Caki2 (cell line): ENCODE measurements at places on chromosomes 5 and 9. TPM values are rescaled to one million over a fixed set of nuclear protein-coding genes. Genes with fewer than 3 reads are reported as not detected.
A peak's percentile ranks its signal among the peaks of the same experiment; 100 is the strongest.

C9orf152 gene
- not detected in 2 replicates for total RNA-seq

GFPT2 gene
- 3.7 and 5.2 TPM in 2 replicates for total RNA-seq

PCDHA9 gene
- total RNA-seq: not detected in 2 replicates

FOXD4L4 gene
- not detected in 2 replicates for total RNA-seq

FXN gene
- 2.8 and 16.3 TPM in 2 replicates for total RNA-seq

SH2D3C gene
- not detected in 2 replicates for total RNA-seq

ENTPD8 gene
- total RNA-seq: not detected in 2 replicates

FBP2 gene
- not detected in 2 replicates for total RNA-seq

PCDHB16 gene
- total RNA-seq: 3.1 and 4.1 TPM in 2 replicates

DNA sequence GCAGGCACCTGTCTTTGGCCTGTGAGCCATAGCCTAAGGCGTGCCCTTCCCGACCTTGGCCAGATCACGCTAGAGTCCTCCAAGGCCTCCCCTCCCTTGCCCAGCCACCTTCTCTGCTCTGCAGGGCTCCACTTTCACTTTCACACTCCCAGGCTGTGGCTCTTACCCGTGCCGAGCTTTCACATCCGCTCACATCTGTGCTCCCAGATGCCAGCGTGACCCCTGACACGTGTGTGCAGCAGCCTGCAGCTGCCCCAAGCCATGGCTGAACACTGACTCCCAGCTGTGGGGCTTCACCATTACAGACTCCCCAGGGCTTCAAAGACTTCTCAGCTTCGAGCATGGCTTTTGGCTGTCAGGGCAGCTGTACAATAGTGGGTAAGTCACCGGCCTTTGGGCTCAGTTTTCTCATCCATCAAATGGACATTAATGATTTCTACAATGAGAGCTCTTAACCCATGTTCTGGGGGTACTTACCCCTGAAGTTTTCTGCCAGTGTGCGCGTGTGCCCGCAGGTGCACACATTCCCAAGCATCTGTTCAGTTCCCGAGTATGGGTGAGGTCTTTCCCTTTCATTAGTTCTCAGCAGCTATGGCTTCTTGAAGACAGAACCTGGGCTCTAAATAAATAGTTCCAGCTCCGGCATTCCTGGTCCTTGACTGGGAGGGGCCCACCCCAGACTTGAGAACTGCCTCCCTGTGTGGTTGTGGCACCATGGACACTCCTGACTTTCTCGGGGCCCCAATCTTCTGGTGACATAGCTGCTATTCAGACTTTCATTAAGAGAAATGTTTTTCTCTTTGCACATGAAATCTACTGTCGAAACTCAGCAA lies 118.6 kb downstream of the RGS3 start:
- no peak for DNase-seq

DNA sequence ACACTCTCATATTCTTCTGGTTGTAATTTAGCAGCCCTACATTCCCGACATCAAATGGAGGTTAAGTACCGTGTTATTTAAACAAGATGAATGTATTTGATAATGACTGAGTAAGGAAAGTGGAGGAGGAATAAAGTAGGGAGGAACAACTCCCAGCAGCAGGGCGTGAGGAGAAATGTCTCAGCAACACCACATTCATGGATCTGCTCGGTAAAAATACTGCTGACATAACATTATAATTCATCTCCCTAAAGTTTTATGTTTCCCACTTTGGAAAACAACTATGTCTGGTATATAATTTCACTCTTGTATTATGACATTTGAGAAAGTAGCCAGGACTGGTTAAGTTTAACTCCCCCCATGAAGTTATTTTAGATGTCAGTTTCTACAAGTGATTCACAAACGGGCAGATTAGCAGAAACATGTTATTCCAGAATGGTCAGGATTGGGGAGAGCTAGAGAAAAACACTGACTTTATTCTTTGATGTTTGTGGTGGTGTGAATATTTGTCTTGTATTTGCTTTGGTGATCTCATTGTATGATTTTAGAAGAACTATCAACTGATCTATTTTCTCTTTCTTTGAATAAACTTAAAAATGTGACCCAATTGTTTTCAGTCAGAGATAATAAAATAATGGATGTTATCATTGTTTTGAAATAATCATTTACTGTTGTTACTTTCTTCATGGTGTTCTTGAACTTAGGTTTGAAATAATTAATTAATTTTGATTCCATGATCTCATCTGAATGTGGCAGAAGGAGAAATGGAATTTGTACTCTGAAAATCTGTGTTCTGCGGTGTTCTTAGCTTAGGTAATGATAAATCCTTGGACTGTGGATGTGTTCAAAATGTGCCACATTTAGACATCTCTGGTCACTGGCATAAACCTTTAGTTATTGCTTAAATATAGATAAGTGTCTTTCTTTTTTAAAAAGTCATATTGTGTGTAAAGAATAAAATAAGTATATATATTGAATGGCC lies 303.6 kb upstream of the ZNF608 start:
- DNase-seq: no peak

DNA sequence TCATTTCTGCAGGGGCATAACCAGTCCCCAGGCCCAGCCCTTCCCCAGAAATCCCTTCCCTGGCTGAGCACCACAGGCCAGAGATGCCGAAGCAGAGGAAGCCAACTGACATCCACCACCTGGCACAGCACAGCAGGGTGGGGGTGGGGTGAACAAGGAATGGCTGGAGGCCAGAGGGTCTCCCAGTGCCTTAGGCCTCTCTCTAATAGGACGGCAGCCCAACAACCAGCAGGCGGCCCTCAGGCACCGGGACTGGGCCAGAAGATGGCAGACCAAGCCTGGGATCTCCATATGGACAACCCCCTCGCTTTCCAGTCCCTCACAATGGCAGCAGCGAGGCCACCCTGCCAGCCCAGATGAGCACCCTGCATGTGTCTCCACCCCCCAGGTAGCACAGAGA lies 13.2 kb downstream of the PDLIM4 start:
- no peak for DNase-seq

DNA sequence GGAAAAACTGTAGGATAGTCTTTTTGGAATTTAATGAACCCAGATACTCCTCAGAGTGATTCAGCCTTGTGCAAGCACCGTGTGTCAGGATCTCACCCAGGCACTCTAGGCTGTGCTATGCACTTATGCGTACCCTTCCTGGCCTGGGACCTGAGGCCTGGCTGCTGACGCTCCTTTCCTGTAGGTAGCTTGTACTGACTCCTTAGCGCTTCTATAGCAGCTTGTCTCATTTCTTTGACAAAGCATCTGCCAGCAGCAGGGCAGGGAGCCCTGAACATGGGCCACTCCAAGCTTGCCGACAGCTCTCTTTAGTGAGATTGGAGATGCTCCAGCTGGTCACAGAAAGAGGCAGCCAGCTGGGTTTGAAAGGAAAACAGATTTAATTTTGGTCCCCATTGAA lies 147.3 kb downstream of the SGCD start:
- no peak for DNase-seq

- DNase-seq: no peak
These were observed 84.7 kb downstream of the TTC39B start for GRCh38 chr9:15222313-15222712.

DNA sequence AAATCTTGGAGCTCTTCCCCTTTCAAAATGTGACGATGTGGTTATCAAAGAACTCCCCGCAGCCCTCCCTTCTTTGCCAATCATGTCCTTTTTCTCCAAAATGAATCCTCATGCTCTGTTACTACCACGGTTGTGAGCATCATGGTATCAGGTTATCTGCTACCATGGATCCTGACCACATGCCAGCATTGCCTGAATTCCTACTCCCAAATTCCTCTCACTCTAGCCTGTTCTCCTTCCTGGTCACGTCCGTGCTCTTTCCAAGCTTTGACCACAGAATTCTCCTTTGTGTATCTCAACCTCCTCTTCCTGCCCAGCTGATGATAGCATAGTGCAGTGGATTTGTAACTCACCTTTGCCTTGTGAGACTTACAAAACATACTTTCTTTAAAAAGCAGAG lies 59.5 kb upstream of the FBXL7 start:
- DNase-seq: no peak

DNA sequence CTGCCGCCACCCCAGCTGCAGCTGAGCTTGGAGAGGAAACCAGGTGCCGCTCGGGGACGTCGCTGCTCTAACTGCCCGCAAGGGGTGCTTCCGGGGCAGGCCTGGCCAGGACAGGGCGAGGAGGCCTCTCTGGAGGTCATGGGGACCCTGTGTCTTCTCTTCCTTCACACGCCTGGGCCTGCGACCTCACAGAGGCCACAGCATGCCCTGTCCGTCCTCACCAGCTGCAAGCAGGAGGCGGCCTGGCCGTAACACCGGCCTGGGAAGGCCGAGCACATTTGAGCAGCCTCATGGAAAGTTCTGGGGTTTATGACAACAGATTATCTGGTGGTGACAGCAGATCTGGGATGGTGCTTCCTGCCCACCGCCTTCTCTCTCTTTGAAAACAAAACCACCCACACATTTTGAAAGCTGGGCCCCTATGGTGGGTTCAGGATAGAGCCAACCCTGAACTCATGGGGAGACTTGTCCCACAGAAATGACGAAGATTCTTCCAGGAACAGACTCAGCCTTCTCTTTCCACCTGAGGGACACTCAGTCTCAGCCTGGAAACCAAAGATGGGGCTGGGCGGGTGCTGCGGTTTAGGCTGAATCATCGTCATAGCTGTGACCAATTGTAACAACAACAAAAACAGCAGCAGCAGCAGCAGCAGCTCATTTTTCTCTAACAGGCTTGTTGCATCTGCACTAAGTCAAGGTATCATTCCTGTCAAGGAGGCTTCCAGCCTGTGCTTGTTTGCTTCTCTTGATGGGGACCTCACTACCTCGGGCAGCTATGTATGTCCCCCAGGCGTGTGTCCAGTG lies 99.6 kb upstream of the RAPGEF1 start:
- peak; percentile 81 for DNase-seq

DNA sequence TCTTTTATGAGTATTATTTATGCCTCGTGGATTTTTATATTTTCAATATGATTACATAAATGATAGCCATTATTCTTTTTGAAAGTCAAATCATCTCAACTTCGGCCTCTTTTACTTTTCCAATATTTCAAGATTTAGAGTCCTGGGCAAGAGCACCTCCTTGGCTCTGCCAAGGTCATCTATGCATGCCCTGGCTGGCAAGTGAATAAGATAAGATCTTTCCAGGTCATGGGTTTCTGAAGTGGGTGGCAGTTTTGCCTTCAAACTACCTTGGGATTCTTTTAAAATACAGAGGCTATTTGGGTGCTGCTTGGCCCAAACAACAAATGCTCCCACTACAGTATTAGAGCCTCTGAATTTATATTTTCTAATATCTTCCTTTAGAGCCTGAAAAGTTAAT lies 95.4 kb downstream of the CWC27 start:
- DNase-seq: no peak

- DNase-seq: peak; percentile 8
These were observed 104.3 kb upstream of the MAP3K1 start for GRCh38 chr5:56710826-56711590.

DNA sequence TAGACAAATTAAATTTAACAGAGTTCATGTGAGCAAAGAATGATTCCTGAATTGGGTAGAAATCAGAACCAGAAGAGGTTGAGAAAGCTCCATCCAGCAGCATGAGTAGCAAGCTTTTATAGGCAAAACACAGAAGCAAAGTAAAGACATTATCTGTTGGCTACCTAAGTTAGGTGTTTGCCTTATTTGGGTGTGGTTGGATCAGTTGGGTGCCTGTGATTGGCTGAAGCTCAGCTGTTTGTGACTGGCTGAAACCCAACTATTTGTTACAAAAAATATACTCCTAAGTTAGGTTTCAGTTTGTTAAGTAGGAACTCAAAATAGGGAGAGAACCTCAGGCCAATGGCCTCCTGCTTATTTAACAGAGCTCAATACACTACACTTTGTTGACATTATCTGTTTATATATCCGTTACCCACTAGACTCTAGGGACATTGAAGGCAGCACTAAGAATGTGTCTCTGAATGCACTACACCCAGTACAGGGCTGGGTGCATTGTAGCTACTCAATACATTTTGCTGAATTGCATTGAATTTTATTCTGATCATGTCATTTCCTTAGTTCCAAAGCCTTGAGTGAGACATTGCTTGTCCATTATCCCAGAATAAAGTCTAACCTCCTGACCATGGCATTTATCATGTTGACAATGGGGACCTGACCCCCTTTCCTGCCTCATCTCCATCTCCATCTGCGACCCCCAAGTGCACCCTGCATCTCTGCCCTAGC lies 98.7 kb downstream of the CCDC192 start:
- DNase-seq: no peak

DNA sequence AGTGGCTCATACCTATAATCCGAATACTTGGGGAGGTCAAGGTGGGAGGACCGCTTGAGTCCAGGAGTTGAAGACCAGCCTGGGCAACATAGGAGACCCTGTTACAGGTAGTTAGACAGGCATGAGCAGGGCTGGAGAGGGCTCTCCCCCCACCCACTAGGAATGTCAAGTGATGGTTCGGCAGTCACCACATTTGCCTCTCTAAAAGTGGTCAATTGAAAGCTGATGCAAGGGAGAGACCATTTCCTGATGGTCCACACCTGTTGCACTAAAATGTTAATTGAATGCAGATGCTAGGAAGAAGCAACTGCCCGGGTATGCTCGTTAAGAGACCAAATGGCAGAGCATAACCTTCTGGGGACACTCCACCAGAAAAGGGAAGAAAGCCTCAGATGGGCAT lies 82.7 kb downstream of the SFXN1 start:
- DNase-seq: no peak

DNA sequence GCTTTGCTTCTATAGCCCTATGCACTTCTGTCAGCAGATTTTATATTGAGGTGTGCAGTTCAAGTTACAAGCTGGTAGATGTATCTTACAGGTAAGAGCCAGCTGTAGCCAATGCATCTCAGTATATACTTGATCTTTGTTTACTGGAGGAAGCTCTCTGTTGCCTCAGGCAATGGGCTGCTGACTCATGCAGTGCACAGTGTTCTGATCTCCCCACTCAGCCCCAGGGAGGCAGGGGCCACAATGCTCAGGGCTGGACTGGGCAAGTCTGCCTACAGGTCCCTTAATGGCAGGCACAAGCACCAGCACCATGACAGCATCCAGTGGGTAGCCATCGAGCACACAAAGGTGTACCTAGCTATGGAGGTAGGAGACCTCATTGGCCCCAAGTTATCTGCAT lies 178.8 kb upstream of the CDH10 start:
- DNase-seq: peak; percentile 7

- DNase-seq: no peak
These were observed 118.9 kb downstream of the PDZD2 start for GRCh38 chr5:31757806-31758205.

GRCh38 chr9:94639061-94639998 lies at the start of gene FBP1:
Gene FBP1 (minus strand): TSS chr9:94639518. CDS start chr9:94639310, 208 bp downstream.
- DNase-seq: no peak

GRCh38 chr5:79582186-79582585 lies 30.1 kb upstream of the TENT2 start:
- no peak for DNase-seq

- DNase-seq: no peak
These were observed 1.8 kb downstream of the PHF19 start for GRCh38 chr9:120875195-120875565.

DNA sequence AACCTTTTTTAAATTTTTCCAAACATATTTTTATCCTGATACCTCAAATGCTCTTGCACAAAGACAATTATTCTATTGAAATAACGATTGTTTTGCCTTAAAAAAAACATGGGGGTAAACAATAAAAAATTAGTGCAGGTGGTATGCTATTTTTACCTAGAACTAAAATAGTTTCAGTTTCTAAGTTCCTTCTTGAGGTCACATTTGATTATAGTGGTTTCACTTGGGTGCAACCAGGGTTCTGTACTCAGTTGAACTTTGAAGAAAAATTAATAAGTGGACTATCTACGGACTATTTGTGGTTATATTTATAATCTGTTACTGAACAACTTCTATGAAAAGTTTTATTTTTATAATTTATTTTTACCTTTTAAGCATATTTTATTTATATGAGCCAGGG lies 387.1 kb upstream of the IZUMO3 start:
- no peak for DNase-seq

GRCh38 chr5:90408571-90409317 lies 812 bp downstream of the CETN3 start:
- DNase-seq: no peak

GRCh38 chr9:75642522-75642921 lies 248.0 kb upstream of the PCSK5 start:
- no peak for DNase-seq
